Activated CD4-positive, alpha-beta memory T cell treated with anti-CD3 and anti-CD28 coated beads for 36 hours (primary cell): ENCODE measurements at places on chromosomes 1 and 21.

GRCh38 chr1:30305061-30305460 lies 418.3 kb downstream of the MATN1 start:
- DNase-seq, result no peak

DNA sequence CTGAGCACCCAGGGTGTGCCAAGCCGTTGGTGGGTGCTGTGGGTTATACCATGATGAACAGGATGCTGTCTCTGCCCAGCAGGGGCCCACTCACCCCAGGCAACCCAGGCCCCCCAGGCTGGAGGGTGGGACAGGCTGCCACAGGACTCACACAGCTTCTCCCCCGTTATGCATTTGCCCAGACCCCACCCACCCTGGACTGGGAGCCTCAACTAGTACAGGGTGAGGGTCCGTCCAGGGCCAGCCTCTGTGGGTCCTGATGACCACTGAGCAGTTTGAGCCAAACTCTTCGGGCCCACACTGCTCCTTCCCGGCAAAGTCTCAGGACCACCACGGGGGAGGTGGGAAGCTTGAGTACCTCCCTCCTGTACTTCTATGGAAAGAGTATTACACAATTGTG lies 3.8 kb upstream of the PRELP start:
- DNase-seq, result no peak

DNA sequence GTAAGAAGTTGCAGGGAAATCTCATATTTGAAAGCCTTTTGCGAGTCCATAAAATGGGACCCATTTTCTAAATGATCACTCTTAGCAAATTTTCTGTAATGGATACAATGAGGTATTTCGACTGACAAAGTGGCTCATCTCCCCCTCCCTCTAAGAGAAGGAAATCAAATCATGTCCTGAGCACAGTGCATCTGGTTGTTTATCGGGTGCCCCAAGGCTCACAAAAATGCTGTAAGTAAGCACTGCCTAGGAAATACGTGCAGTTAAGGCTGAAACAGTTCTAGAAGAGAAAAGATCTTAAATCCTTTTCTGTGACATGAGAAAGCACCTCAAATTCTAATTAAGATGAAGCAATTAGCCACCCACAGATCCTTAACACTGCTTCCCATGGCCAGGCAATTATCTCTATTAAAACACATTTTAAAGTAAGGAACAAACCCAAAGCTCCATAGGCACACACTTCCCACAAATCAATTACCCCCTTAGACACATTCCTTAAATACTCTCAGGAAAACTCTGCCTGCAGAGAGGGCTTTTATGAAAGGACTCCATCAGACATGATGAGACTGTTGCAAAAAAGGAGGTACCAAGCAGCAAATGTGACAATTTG lies 216.3 kb downstream of the KCNH1 start:
- DNase-seq, result no peak

- no peak for DNase-seq
Measured at GRCh38 chr21:33849834-33850233, 65.8 kb downstream of the ATP5PO start.

DNA sequence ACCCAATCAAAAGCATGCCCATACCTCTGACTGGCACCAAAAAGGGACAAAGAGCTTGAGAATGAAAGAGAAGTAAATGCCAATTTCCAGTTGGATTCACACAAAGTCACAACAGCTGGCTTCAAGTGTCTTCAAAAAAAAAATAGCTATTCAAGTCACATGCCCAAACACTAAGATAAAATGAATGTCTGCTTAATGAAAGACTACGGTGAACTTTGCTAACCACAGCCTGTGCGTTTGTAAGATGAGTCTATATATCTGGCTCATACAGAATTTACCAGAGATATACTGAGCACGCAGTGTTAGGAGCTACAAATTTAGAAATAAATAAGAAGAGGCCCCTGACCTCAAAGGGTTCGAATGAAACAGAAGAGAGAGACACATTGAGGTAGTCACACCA lies 73.2 kb downstream of the DAB1 start:
- DNase-seq, result no peak

GRCh38 chr1:225987491-225988316 lies 11.4 kb downstream of the SDE2 start:
- no peak for DNase-seq

- DNase-seq, result no peak
Measured at GRCh38 chr1:47780469-47780995, 216.7 kb downstream of the TRABD2B start.

- no peak for DNase-seq
Measured at GRCh38 chr1:213600879-213601278, 386.9 kb upstream of the PROX1 start.

- no peak for DNase-seq
Measured at GRCh38 chr1:115429241-115429640, 91.2 kb upstream of the NGF start.

GRCh38 chr1:12150456-12151200 lies 16.2 kb upstream of the TNFRSF1B start:
- peak; percentile 42 for DNase-seq

DNA sequence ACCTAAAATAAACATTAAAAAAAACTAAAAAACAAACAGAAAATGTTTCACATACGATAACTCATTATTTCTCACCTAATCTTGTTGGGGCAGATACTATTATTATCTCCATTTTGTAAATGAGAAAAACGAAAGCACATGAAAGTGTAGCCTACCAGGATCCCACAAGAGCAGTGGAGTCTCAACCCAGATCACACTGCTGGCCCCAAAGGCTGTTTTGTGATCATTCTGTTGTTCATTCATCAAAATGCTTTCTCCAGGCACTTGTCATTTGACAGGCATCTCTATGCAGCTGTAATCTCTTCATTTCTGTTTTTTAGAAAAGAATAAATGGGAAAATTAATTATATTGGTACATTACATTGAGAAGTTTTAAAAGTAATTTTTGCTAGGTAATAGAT lies 67.5 kb downstream of the AK5 start:
- no peak for DNase-seq

GRCh38 chr1:65827346-65827745 lies 34.7 kb downstream of the PDE4B start:
- DNase-seq, result no peak

DNA sequence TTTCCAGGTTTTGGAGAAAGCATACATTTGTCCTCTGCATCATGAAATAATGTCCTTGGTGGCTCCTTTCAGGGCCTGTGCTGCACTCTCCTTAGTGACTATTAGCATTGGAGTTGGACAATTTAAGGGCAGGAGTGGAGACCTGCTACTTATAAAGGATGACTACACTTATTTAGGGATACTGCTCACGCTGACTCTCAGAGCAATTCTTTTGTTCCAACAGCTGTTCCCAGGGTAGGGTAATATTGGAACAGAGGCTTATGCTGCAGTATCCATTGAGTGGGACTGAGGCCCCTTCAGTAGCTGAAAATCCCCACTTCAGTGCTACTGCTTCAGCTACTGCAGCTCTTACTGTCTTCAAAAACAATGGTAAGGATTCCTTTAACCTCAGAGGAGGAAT lies 84.6 kb downstream of the GPR88 start:
- DNase-seq, result no peak

- no peak for DNase-seq
Measured at GRCh38 chr21:39788383-39788782, 43.4 kb downstream of the IGSF5 start.

GRCh38 chr1:67256291-67257172 lies 51.1 kb upstream of the IL12RB2 start:
- no peak for DNase-seq

DNA sequence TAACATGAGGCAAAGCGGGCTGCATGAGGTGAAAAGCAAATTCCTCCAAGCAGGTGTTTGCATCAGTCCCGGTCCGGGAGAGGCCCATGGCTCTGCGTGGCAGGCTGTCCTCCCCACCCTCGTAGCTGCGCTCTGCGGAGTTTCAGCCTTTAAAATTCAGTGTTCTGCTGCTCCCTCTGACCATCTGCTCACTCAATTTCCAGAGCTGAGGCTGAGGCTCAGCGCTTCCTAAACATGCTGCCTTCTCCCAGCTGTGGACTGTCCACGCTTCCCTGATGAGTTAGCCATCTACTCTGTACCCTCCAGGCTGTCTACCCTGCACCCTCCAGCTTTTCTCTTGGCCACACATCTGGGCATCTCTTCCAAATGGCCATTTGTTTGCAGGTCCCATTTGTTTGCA lies 87.7 kb downstream of the KCNJ6 start:
- no peak for DNase-seq

DNA sequence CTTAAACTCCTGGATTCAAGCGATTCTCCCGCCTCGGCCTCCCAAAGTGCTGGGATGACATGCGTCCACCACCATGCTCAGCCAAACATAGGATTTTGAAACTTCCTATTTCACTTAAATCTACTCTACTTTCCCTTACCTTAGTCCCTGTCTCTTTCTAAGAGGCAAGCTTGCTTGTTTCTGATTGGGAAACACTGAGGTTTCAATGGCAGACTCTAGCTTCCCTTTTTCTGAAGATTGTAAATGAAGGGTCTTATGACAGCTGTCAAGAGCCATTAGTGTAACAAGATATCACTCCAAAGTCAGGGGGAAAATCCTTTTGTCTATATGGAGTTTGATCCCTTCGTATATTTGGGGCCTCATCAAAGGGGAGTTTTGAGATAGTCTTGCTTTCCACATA lies 23.5 kb upstream of the LMO4 start:
- no peak for DNase-seq

DNA sequence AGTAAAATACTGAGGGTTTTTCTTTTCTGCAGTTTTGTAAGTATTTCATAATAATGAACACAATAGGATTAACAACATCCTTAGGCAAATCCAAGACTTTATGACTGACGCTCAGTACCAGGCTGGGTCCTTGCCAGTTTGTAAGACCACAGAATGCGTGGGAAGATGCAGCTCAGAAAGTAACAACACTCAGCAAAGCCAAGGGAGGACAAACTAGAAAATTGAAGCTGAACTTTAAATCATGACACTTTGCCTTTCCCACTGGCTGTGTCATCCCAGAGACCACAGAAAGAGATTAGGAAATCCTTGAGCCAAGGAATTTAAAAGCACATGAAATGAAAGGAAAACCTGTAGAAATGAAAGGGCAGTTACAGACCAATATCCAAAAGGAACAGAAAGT lies 426.3 kb upstream of the CHRM3 start:
- DNase-seq, result no peak

GRCh38 chr1:1938613-1939295 lies 19.7 kb upstream of the TMEM52 start:
- no peak for DNase-seq

DNA sequence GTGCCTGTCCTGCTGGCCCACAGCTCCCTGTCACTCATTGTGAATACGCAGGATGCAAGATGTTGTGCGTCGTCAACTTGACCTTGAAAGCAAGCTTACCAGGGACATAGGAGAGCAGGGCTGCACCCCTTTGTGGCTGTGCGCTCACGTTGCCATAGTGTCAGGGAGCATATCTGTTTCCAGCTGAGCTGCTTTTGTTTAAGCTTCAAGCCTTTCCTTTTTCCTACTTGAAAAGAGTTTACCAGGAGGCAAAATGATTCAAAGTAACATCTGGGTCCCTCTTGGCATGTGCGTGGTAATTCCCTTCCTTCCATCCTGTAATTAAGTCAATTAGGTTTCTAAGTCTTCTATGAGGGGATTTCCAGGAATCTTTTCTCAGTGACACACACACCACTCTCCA lies 537.1 kb downstream of the AJAP1 start:
- no peak for DNase-seq

- no peak for DNase-seq
Measured at GRCh38 chr1:214700437-214700836, 97.4 kb downstream of the CENPF start.

DNA sequence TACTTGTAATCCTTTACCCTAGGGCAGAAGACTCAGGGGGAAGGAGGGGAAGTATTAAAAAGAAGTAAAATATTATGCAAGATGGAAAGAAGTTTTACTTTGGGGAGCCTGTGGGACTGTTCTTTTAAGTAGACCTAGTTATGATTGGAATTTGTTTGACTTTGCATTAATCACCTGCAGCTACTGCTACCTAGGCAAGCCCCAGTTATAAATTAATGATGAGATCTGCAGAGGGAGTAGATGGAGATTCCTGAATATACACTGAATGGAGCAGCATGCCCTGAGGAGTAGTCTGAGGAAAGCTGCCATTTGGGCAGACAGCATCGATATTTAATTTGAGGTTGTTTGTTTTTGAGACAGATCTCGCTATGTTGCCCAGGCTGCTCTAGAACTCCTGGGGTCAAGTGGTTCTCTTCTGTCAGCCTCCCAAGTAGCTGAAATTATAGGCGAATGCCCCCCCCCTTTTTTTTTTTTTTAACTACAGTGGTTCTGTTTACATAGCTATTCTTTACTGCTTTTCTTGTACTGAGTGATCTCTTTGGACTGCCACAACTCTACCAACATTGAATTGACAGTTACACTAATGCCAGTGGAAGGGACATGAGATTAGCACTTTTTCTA lies 81.4 kb upstream of the SERTAD4 start:
- no peak for DNase-seq

GRCh38 chr21:42993051-42993712 lies 18.8 kb downstream of the PKNOX1 start:
- DNase-seq, result no peak

- DNase-seq, result peak; percentile 89
Measured at GRCh38 chr1:145823565-145824498, at the start of the genes POLR3C and RNF115. POLR3C (plus strand) TSS chr1:145824200; CDS start chr1:145825777, 1,577 bp downstream. RNF115 (minus strand) TSS chr1:145824095; CDS start chr1:145823873, 222 bp downstream.

DNA sequence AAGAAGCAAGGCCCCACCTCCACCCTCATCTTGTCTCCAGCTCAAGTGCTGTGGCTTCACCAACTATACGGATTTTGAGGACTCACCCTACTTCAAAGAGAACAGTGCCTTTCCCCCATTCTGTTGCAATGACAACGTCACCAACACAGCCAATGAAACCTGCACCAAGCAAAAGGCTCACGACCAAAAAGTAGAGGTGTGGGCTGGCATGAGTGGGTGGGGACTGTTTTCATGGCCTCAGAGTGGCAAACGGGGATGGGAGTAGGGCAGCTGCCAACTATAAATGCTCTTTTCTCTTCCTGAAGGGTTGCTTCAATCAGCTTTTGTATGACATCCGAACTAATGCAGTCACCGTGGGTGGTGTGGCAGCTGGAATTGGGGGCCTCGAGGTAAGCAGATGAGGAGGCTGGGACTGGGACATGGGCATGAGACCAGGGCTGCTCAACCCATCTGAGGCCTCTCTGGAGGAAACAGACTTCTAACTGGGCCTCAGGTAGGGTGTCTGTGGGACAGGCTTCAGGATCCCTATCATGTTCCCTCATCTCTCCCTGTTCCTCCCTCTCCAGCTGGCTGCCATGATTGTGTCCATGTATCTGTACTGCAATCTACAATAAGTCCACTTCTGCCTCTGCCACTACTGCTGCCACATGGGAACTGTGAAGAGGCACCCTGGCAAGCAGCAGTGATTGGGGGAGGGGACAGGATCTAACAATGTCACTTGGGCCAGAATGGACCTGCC lies 8.8 kb upstream of the P3R3URF start:
- peak; percentile 87 for DNase-seq

- DNase-seq, result no peak
Measured at GRCh38 chr1:157952601-157953000, 40.8 kb upstream of the KIRREL1 start.

DNA sequence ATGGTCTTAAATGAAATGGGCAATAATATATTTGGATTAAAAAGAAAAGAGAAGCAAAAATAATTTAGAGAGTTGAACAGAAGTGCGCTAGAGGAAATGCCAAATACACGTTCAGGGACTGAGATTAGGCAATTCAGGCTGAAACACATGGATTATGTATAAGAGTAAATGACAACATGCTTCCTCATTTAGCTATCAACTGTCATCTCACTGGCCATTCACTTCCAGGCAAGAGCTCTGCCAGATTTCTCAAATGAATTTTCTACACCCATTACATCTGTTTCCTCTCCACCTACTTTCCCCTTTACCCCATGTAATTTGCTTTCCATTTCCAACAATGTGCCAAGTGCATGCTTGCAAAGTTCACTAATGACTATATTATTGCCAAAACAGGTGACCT lies 582.4 kb downstream of the LTN1 start:
- no peak for DNase-seq

- DNase-seq, result no peak
Measured at GRCh38 chr1:235266325-235266724, 61.7 kb downstream of the ARID4B start.

GRCh38 chr1:20183035-20183434 lies 2.9 kb upstream of the UBXN10 start:
- DNase-seq, result no peak
